ENCODE measurements at places on chromosomes 6 and 20.
A peak's percentile ranks its signal among the peaks of the same experiment; 100 is the strongest.

DNA sequence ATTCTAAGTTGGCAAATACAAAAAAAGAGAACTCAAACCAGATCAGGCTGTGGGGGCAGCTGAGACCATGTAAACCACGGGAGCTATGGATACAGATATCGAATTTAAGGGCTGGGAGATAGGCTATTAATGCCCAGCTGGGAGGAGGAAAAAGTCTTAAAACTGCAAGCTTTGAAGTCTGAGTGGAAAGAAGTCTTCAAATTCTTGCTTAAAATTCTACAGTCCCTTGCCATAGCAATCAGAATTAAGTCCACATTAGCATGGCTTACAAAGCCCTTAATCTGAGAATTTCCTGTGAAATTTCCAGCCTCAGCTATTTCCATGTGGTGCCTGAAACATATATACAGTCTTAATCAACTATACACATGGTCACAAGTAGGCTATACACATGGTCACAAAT is 465.0 kb upstream of the HSF2 start:
- no peak for DNase-seq

GRCh38 chr6:28474441-28475219 is 31.3 kb upstream of the ZSCAN23 start:
- peak; percentile 85 for DNase-seq

DNA sequence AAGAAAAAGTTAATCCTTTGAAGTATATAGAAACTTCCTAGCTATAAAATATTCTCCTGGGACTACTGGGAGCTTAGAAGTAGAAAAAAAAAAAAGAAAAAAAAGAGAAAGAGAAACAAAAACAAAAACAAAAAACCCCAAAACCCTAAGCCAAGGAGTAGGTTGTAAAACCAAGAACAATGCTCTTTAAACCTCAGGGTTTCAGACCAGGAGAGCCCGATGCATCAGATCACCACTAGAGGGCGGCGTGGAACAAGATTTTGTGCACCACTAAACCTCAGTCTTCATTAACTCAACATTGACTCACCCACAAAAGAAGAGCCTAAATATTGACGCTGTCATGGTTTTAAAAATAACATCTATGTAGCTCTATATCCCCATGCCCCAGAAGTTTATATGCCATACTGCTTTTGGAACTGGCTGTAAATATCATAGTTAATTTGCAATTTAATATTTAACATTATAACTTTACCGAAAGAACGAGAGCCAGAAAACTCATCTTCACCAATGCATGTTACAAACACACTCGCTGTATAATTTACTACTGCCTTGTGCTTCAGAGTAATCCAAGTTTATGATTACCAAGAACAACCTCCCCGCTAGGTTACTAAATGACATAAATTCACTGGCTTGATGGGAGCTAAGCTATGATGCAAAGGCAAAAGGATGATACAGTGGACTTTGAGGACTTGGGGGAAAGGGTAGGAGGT is 19.2 kb downstream of the MCUR1 start:
- peak; percentile 82 for DNase-seq

DNA sequence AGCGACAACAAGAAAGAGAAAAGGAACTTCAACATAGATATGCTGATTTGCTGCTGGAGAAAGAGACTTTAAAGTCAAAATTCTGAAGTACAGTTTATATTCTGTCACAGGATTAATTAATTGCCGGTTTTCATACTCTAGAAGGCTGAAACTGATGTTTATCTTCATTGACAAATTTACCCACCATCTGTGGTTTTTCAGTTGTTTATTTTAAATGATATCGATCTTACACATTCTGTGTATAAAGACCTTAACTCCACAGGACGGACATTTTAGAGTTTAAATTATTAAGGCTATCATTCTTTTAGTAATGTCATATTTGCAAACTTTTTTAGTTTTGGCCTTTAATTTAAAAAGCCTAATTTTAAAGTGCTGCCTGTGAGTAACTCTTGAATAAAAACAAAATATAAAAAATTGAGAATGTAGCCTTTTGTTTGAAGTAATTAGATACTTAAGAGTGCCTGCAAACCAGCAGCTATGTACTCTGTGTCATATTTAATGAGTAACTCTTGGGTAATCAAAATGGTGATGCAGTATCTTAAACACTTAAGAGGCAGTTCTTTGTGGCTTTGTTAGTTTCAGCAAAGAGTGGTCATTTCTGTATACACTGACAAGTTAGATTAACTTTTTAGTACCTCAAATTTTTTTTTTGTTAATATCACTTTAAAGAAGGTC is 59.3 kb downstream of the CDC5L start:
- DNase-seq: peak; percentile 89

- no peak for DNase-seq
Observed at GRCh38 chr20:35514371-35514932, 15.0 kb downstream of the C20orf173 start.

DNA sequence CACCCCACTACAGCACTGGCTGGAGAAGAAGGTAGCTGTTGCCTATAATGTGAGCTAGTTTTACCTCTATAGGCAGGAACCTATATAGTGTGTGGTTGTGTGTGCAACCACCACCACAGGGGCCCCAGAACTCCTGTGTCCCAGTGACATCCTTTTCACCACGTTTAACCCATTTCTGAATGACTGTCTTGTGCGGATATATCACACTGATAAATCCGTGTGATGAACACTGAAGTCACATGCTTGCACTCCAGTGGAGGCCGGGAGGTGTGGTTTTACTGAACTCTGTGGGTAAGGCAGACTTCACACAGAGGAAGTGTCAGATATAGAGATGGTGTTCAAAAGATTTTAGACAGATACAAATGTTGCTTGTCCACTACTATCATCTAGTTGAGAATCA is 32.5 kb downstream of the SDHAF4 start:
- no peak for DNase-seq

GRCh38 chr6:156193381-156193780 is 583.8 kb upstream of the ARID1B start:
- no peak for DNase-seq

- peak; percentile 61 for DNase-seq
Observed at GRCh38 chr6:142045380-142046278, 87.1 kb upstream of the GJE1 start.

- DNase-seq: peak; percentile 12
Observed at GRCh38 chr6:170439366-170440361, 113.4 kb downstream of the PSMB1 start.

DNA sequence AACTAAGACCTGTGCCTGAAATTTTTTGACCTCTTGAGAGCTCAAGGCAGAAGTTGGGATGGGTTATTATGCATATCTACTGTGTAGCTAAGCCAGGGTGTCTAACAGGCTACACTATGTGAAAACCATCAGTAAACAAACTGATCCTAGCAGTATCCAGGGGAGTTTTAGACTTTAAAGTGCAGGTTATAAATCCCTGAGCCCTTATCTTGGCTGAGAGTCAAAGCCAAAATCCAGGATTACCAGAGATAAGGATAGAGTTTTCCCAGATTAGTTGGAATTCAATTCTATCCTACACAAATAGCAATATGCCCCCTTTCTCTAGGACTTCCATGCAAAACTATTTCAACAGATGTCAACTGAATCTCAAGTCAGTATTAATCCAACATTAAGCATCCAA is 1229.7 kb downstream of the GRIK2 start:
- DNase-seq: no peak

GRCh38 chr6:76330031-76330430 is 257.6 kb upstream of the IMPG1 start:
- no peak for DNase-seq

GRCh38 chr6:8627085-8627861 is 191.9 kb upstream of the SLC35B3 start:
- peak; percentile 3 for DNase-seq

- DNase-seq: no peak
Observed at GRCh38 chr6:83878902-83879644, 19.6 kb downstream of the CYB5R4 start.

DNA sequence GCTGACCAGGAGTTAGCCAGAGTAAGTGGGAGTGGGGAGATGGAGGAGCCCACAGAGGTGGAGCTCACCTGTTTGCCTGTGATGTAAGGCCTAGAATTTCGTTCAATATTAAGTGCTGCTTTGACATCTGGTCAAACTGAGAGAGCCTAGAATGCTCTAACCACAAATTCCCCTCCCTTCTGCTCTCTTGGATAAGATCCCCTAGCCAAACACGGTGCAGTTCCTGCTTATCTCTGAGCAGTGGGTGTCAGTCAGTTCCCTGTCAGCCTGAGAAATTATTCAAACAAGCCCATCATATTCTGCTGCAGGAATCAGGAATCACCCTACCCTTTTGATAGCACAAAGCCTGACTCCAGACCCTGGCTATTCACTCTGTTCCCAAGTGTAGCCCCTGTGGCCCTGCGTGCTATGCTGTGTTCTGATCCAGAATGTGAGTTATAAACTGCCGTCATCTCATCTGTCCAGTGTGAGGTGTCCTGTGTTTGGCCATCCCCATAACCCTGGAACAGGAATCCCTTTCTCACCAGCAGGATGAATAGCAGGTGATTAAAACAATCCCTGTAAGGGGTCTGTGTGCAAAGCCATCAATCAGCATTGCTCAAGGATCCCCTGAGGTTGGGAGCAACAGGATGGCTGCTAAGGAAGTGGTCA is 31.8 kb upstream of the ZNF133 start:
- DNase-seq: no peak

DNA sequence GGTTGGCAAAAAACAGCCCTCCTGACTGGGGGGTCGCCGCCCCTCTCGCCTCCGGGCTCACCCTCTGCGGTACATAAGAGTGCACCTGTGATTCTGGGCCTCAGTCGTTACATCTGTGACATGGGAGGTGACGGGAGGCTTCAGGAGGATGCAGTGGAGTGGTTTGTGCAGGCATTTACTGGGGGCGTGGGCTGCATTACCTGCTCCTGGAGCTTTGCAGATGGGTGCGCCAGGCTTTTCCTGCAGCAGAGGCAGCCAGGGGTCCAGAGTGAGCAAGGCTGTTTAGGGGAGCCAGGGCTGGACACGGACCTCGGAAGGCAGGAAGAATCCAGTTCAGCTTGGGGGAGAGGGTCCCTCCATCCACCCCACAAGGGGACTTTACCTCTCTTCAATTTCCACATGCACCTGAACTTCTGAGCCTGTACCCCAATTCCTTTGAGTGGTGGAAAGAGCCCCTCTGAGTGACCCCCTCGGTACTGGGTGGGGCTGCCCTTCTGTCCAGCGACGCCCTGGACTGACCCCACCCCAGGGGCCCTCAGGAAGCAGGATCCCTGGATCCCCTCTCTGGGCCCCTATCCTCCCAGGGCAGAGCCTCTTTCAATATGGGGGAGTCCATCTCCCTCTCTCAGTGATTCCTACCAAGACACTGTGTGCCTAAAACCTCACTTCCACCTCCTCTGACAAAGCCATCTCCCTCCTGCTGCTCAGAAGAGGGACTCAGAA is 134.0 kb downstream of the TAF4 start:
- DNase-seq: no peak

DNA sequence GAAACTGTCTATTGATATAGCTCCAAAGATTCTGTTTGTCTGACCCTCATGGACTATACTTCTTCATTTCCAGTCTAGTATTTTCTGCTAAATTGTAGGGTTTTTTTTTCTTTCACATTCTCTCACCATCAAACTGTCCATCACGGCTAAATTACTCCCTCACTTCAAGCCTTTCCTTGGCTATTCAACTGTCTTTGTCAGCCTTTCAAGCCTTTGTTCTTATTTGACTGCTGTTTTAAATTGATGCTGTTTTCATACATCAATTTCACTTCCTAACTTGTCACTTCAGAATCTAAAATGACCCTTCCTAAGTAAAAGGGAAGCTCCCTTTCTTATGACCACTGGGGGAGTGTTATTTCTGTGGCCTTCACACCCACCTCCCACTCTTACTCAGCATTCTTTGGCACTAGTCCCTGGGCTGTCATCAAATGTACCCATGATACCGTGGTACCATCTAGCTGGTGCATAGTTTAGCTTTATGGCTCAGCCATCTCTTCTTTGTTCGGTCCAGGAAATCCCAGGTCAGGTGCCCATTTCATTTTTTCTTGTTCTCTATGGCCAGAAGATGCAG is 8.6 kb downstream of the GJA1 start:
- no peak for DNase-seq

Data from fibroblast of skin of right quadriceps (primary cell).